ENCODE measurements at places on chromosomes 7 and 10.

DNA sequence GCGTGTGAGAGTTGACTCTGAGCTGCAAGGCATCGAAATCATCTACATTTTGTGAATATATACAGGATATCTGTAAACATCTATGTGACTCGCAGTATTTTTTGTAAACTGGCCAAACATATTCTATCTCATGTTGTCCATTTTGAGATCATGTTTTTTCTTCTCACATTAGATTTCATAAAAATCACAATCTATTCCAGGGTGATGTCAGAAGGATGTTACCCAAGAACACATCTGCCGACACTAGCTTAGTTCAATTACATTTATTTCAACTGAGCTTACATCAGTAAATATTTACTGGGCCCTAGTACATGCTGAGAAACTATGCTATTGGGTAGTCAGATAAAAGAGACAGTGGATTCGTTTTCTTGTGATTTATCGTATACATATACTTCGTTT is 2.5 kb upstream of the BUB3 start:
- DNase-seq: no peak

- DNase-seq: no peak
Measured at GRCh38 chr7:26052706-26053105, 99.3 kb upstream of the NFE2L3 start.

DNA sequence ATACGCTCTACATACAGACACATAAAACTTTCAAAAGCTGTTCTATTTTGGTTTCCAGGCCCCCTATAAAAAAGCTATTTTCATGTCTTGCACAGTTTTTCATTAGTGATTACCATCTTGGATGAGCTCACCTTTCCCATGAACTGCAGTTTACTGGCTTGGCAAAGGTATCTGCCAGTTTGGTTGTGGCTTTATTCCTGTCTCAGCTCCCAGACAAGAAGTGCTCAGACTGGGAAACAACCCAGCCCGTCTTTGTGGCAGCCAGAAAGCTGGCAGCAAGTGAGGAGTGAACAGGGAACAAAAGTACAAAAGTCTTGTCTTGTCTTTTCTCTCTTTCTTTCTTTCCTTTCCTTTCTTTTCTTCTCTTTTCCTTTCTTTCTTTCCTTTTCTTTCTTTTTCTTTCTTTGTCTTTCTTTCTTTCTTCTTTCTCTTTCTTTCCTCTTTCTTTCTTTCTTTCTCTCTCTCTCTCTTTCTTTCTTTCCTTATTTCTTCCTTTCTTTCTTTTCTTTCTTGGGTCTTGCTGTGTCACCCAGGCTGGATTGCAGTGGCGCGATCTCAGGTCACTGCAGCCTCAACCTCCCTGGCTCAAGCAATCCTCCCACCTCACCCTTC is 138.8 kb downstream of the CFAP58 start:
- DNase-seq: no peak

DNA sequence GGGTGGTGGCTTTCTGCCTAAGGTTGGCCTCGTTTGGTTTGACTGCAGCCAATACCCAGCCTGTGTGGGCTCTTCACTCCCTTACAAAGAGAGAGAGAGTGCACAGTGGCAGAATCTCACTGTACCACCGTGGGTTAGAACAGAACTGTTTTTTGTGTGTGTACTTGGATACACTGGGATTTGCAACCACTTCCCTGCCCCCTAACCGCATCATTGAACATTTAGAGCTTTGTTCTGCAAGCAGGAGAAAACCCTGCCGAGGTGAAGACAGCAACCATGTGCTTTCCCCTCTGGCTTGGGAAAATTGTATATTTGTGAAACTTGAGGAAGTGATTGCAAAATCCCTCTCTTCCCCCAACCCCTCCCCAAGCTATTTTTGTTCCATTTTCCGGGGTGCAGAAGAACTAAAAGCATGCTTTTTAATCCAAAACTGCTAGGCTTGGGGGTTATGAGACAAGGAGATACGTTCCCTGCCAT is 201.2 kb downstream of the TCF7L2 start:
- no peak for DNase-seq

GRCh38 chr10:86992456-86992855 is 24.2 kb downstream of the ADIRF start:
- DNase-seq: no peak

GRCh38 chr10:25047591-25048301 is 31.3 kb downstream of the THNSL1 start:
- DNase-seq: no peak

- no peak for DNase-seq
Measured at GRCh38 chr7:2873146-2873545, 29.0 kb upstream of the GNA12 start.

DNA sequence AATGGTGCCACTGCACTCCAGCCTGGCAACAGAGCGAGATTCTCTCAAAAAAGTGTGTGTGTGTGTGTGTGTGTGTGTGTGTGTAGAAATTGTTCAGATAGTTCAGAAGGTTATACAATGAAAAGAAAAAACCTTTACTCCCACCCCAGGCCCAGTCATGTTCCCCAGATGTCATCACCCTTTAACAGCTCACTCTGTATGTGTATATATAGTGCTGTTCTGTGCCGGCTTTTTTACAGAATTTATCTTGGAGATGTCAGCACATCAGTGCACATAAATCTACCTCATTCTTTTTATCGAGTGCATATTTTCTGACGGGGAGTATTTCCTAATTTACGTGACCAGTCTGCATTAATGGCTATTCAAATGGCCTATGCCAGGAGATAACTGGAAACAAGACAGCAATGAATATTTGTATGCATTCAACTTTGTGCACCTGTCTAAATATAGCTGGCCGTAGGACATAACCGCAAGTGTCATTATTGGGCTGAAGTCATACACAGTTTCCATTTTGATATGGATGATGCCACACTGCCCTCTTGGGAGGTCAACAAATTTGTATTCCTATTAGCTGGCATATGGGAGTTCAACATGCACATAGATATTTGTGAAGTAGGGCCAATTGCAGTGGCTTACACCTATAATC is 11.7 kb downstream of the NIPSNAP2 start:
- DNase-seq: no peak

- no peak for DNase-seq
Measured at GRCh38 chr7:106915873-106916272, 50.8 kb downstream of the PIK3CG start.

DNA sequence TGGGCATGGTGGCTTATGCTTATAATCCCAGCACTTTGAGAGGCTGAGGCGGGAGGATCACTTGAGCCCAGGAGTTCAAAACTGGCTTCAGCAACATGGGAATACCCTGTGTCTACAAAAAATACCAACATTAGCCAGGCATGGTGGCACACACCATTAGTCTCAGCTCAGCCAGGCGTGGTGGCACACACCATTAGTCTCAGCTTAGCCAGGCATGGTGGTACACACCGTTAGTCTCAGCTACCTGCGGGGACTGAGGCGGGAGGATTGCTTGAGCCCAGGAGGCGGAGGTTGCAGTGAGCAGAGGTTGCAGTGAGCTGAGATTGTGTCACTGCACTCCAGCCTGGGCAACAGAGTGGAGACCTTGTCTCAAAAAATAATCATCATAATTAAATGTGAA is 9.0 kb downstream of the LRRC27 start:
- no peak for DNase-seq

GRCh38 chr7:151658778-151659177 is 139.1 kb upstream of the RHEB start:
- no peak for DNase-seq

DNA sequence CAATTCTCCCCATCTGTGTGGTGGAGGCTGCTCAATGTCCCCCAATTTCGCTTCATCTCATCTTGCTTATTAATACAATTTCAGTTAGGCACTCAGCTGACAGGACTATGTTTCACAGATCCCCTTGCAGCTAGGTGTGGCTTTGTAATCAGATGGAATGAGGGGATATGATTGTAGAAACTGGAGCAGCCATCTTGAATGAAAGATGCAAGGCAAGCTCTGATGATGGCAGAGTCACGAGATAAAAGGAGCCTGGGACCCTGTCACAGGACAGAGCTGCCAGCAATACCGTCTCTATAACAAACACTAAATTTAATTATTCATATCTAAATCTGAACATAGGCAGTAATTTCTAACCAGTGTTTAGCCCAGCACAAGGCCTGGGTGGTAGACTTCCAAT is 991 bp upstream of the DLD start:
- no peak for DNase-seq

GRCh38 chr10:21183025-21183424 is 285.9 kb upstream of the NEBL start:
- DNase-seq: no peak
